ENCODE measurements at places on chromosomes 13 and 19. TPM values are rescaled to one million over a fixed set of nuclear protein-coding genes. Genes with fewer than 3 reads are reported as not detected.

Gene EFNA2
- 2.8 TPM for polyA plus RNA-seq

Gene ZNF8
- polyA plus RNA-seq = 1.9 TPM

Gene ZSCAN4
- 0.50 TPM for polyA plus RNA-seq

Gene RAB3A
- polyA plus RNA-seq = 2.6 TPM

Gene PRKCG
- not detected for polyA plus RNA-seq

Gene SYT3
- not detected for polyA plus RNA-seq

Gene ZNF730
- not detected for polyA plus RNA-seq

Gene TTC9B
- 0.26 TPM for polyA plus RNA-seq

Gene DPF1
- 0.72 TPM for polyA plus RNA-seq

Gene ZIC5
- not detected for polyA plus RNA-seq

GRCh38 chr13:46639033-46639981 is 86.3 kb downstream of the LRCH1 start:
- H3K36me3 ChIP-seq = no peaks in the 10 kb centered on the region
- peaks cover 11% of the 10 kb centered on the region for H3K4me1 ChIP-seq
- H3K27me3 ChIP-seq = no peaks in the 10 kb centered on the region
- H3K4me3 ChIP-seq = no peak overlapping the region

GRCh38 chr13:100883453-100883852 is 208.9 kb upstream of the TMTC4 start:
- no peak overlapping the region for H3K4me3 ChIP-seq
- no peaks in the 10 kb centered on the region for H3K4me1 ChIP-seq
- H3K27me3 ChIP-seq = no peaks in the 10 kb centered on the region
- no peak overlapping the region for H3K27ac ChIP-seq

DNA sequence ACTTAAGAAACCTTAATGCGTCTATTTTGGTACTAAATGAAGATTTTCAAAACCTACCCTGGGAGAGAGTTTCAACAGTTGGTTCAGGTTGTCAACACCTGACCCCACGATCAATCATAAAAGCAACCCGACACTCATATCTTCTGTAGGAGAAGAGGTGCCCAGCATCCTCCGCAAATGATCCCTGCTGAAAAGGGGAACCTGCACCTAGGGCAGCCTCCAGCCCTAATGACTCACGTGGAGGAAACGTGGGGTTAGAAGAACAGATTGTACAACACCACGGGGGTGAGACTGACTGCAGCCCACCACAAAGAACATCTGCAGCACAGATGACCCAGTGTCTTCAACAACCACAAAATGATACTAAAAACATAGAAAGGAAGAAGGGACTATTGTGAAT is 116.3 kb downstream of the RAB20 start:
- DNase-seq = no peak
- no peak overlapping the region for H3K27ac ChIP-seq
- H3K4me3 ChIP-seq = no peak overlapping the region
- no peaks in the 10 kb centered on the region for H3K4me1 ChIP-seq

DNA sequence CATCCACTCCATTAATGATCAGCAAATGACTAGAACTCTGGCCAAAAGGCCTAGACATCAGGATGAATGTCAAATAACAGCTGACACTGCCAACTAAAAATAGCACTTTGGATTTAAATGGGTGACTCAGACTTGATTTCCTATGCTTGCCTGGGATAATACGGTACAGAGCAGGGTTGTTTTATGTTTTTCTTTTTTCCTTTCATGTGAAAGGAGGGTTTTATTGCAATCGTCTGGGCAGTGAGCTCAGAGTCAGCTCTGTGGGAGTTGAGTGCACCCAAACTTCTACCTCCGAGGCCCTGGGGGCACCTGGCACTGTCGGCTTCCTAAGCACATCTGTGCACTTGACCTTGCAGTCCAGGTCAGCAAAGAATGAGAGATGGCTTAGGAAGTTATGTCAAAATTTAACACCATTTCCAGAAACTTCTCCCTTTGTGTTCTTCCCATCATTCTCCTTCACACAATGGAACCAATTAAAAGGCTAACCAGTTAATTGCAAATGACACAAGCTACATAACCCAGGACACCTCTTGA is 134.1 kb downstream of the LACC1 start:
- H3K36me3 ChIP-seq = peaks cover 2% of the 10 kb centered on the region
- no peak overlapping the region for H3K4me3 ChIP-seq
- no peaks in the 10 kb centered on the region for H3K27me3 ChIP-seq
- no peak overlapping the region for H3K27ac ChIP-seq

DNA sequence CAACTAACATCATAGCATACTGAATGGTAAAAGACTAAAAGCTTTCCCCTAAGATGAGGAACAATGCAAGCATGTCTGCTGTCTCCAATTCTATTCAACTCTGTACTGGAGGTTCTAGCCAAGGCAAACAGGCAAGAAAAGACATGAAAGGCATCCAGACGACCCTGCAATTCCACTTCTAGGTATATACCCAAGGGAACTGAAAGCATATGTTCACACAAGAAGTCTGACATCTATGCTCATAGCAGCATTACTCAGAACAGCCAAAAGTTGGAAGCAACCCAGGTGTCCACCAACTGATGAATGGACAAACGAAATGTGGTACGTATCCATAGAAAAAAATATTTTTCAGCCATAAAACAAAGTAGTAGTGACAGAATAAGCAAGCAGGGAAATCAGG is 39.1 kb downstream of the PEPD start:
- H3K27me3 ChIP-seq = no peaks in the 10 kb centered on the region
- no peaks in the 10 kb centered on the region for H3K4me1 ChIP-seq
- peaks cover 6% of the 10 kb centered on the region for H3K36me3 ChIP-seq
- DNase-seq = no peak
- no peak overlapping the region for H3K27ac ChIP-seq
- H3K4me3 ChIP-seq = no peak overlapping the region

- no peaks in the 10 kb centered on the region for H3K36me3 ChIP-seq
- no peaks in the 10 kb centered on the region for H3K27me3 ChIP-seq
- H3K4me1 ChIP-seq = no peaks in the 10 kb centered on the region
- H3K4me3 ChIP-seq = no peak overlapping the region
- DNase-seq = no peak
Measured at GRCh38 chr19:782185-782877, 14.9 kb upstream of the PTBP1 start.

- H3K4me3 ChIP-seq = no peak overlapping the region
- H3K27me3 ChIP-seq = no peaks in the 10 kb centered on the region
- no peaks in the 10 kb centered on the region for H3K36me3 ChIP-seq
- no peak overlapping the region for H3K27ac ChIP-seq
- no peaks in the 10 kb centered on the region for H3K4me1 ChIP-seq
- no peak for DNase-seq
Measured at GRCh38 chr19:21269813-21270212, 59.4 kb downstream of the ZNF708 start.

GRCh38 chr13:26839682-26840081 is 79.1 kb upstream of the GPR12 start:
- H3K27ac ChIP-seq = no peak overlapping the region
- no peaks in the 10 kb centered on the region for H3K36me3 ChIP-seq
- H3K27me3 ChIP-seq = no peaks in the 10 kb centered on the region
- no peaks in the 10 kb centered on the region for H3K4me1 ChIP-seq
- no peak overlapping the region for H3K4me3 ChIP-seq

- no peak overlapping the region for H3K27ac ChIP-seq
- DNase-seq = no peak
- peaks cover 1% of the 10 kb centered on the region for H3K4me1 ChIP-seq
- H3K4me3 ChIP-seq = no peak overlapping the region
Measured at GRCh38 chr13:73223372-73223781, 164.6 kb downstream of the KLF5 start.

- no peaks in the 10 kb centered on the region for H3K36me3 ChIP-seq
- no peaks in the 10 kb centered on the region for H3K4me1 ChIP-seq
- no peak overlapping the region for H3K4me3 ChIP-seq
- no peak for DNase-seq
- H3K27ac ChIP-seq = no peak overlapping the region
- no peaks in the 10 kb centered on the region for H3K27me3 ChIP-seq
Measured at GRCh38 chr13:21694831-21695230, 24.0 kb downstream of the FGF9 start.

- no peaks in the 10 kb centered on the region for H3K4me1 ChIP-seq
Measured at GRCh38 chr19:6076675-6077463, 33.4 kb downstream of the RFX2 start.

DNA sequence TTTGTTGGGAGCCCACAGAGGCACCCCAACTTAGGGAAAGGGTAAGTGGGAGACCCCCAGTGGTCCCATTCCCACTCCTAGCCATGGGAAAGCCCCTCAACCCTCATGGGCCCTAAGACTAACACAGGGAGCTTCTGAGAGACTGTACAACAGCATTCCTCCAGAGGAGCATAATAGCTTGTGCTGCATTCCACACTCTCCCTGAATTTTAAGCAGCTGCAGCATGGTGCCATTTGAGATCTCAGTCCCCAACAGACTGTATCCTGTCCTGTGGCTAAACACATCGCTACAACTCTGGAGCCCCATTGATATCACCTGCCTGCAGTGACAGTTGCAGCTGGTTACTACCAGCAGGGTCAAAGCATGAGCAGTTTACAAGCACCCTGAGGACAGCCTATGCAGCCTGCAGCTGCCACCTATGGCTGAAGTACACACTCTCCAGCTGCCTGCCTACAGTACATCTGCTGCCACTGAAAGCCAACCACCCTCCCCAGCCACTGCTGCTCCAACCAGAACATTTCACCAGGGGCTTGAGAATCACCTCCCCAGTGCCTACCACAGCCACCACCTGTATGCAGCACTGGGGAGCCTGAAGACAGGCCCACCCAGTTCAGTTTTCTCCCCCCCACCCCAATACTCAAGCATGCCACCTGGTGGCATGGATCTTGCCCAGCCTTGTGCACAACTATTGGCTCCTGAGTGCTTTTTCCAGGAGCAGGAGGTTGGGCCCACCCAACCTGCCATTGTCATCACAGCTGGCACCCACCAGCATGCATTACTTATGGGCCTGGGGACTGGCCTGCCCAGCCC is 557.3 kb downstream of the GPC5 start:
- no peaks in the 10 kb centered on the region for H3K36me3 ChIP-seq
- no peaks in the 10 kb centered on the region for H3K27me3 ChIP-seq
- no peak overlapping the region for H3K4me3 ChIP-seq
- no peak for DNase-seq

DNA sequence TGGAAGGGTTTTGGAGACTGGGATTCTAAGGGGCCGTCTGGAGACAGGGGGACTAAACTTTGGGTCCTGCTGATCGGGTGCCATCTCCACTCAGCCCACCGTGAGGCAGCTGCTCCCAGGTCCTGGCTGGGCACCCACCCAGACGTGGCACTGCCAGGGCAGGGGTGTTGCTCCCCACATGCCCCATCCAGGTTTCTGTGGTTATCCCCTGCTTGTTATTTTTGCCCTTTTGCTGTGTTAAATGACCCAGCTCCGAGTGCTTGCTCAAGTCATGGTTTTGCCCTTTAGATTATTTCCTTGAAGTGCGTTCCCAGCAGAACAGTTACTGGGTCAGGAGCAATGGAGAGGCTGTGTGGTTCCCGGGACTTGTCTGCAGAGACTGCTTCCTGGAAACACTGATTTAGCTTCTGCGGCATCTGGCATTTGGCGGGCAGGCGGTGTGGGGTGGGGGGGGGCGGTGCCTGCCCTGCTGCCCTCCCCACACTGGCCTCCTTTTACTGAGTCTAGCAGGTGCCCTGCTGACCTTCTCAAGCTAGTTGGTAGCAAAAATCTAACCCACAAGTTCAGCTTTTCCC is 1.9 kb downstream of the RAB11B start:
- no peak overlapping the region for H3K27ac ChIP-seq
- no peak for DNase-seq
- H3K36me3 ChIP-seq = no peaks in the 10 kb centered on the region

GRCh38 chr13:99290894-99291293 is 16.3 kb downstream of the GPR183 start:
- no peaks in the 10 kb centered on the region for H3K27me3 ChIP-seq
- H3K27ac ChIP-seq = no peak overlapping the region
- no peaks in the 10 kb centered on the region for H3K36me3 ChIP-seq
- no peak overlapping the region for H3K4me3 ChIP-seq
- H3K4me1 ChIP-seq = peaks cover 2% of the 10 kb centered on the region

GRCh38 chr13:113202912-113203311 is 5.6 kb downstream of the PCID2 start:
- no peaks in the 10 kb centered on the region for H3K4me1 ChIP-seq
- DNase-seq = no peak
- no peaks in the 10 kb centered on the region for H3K27me3 ChIP-seq
- H3K36me3 ChIP-seq = peaks cover 2% of the 10 kb centered on the region
- H3K4me3 ChIP-seq = no peak overlapping the region

- H3K36me3 ChIP-seq = no peaks in the 10 kb centered on the region
- H3K27ac ChIP-seq = no peak overlapping the region
- H3K27me3 ChIP-seq = no peaks in the 10 kb centered on the region
- no peaks in the 10 kb centered on the region for H3K4me1 ChIP-seq
- no peak for DNase-seq
Measured at GRCh38 chr19:2207991-2208860, 27.9 kb downstream of the PLEKHJ1 start.

DNA sequence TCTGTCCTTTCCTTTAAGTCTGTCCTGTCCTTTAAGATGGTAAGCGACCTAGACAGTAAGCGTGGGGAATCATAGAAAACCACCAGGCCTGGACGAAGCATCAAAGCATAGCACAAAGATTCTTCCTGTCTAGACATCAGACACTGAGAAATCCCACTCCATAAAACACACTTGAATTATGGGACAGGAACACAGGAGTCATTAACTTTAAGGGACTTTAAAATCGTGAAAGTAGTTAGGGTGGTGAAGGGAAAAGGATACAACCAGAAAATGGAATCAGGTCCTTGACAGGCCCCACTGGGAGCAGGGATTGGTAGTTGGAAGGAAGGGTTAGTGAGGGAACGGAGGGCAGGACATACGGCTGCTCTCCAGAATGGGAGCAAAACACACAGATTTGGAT is 31.6 kb upstream of the C1QTNF9 start:
- H3K4me1 ChIP-seq = no peaks in the 10 kb centered on the region
- no peak overlapping the region for H3K4me3 ChIP-seq
- no peak overlapping the region for H3K27ac ChIP-seq
- no peaks in the 10 kb centered on the region for H3K36me3 ChIP-seq

DNA sequence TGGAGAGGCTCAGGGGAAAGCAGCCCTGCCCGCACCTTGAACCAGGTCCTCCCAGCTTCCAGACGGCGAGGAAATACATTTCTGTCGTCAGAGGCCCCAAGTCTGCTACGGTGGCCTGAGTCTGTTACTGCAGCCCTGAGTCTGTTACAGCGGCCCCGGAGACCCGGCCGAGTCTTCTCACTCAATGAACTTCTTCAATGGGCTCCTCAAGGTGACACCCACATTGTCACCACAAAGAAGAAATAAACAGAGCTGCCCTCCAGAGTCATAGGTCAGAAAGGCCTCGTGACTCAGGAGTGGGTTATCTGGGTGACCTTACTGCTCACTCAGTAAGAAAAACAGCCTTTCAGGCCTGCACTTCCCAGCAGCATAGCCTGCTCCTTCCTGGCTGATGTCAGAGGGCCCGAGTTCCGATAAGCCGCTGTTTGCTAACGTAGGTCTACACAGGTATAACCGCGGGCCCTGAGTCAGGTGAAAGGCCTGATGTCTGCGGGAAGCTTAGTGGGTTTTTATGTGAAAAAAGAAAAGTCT is 66.9 kb upstream of the TM9SF2 start:
- H3K36me3 ChIP-seq = no peaks in the 10 kb centered on the region
- H3K4me3 ChIP-seq = no peak overlapping the region
- H3K27ac ChIP-seq = no peak overlapping the region

GRCh38 chr19:54670576-54671357 is 8.0 kb downstream of the LILRB4 start:
- H3K36me3 ChIP-seq = no peaks in the 10 kb centered on the region
- H3K27me3 ChIP-seq = no peaks in the 10 kb centered on the region
- no peaks in the 10 kb centered on the region for H3K4me1 ChIP-seq
- DNase-seq = no peak
- H3K27ac ChIP-seq = no peak overlapping the region
- no peak overlapping the region for H3K4me3 ChIP-seq
